ENCODE measurements at places on chromosomes 7 and 10. TPM values are rescaled to one million over a fixed set of nuclear protein-coding genes. Genes with fewer than 3 reads are reported as not detected.
A peak's percentile ranks its signal among the peaks of the same experiment; 100 is the strongest.

GRCh38 chr10:72719941-72720592 lies 28.1 kb downstream of the MCU start:
- peaks cover 8% of the 10 kb centered on the region for H3K36me3 ChIP-seq
- DNase-seq = peak; percentile 19
- peaks cover 9% of the 10 kb centered on the region for H3K4me1 ChIP-seq
- H3K27ac ChIP-seq = no peak overlapping the region
- no peak overlapping the region for H3K4me3 ChIP-seq

DNA sequence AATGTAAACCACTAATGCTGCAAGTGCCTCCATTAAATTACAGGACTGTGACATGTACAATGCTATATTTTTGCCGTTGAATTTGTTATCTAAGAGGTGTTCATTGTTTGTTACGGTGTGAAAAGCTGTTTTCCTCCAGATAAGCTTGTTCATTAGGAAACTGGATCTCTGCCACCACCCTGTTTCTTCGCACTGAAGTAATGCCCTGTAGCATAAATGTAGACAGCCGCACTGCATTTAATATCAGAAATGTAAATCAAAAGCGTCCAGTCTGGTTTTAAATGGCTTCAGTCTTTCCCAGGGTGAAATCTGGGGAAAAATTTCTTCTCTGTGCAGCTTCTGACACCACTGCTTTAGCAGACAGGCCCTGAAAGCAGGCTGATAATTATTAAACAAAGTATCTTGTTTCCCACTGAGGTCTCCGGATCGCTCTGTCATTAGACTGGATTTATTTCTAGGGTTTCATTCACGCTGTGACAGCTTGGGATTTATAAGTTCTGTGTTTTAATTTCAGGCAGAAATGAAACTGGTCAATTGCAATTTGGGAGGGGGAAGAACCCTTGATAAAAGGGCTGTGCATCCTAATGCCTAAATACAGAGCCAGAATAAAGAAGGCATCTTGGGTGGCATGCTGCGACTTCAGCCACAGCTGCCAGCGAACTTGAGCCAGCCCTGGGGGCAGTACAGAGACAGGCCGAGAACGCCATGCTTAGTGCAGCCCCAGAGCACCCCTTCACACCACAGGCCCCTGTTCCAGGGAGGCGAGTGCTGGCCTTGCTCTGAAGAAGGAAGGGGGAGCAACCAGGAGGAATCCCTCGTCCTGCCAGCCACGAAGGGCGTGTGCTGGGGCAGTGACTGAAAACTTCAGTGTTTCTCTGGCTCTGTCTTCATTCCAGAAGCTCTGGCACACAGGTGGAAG lies 547.7 kb upstream of the GALNT17 start:
- H3K27ac ChIP-seq = no peak overlapping the region
- H3K4me1 ChIP-seq = no peaks in the 10 kb centered on the region
- DNase-seq = no peak
- no peaks in the 10 kb centered on the region for H3K27me3 ChIP-seq

DNA sequence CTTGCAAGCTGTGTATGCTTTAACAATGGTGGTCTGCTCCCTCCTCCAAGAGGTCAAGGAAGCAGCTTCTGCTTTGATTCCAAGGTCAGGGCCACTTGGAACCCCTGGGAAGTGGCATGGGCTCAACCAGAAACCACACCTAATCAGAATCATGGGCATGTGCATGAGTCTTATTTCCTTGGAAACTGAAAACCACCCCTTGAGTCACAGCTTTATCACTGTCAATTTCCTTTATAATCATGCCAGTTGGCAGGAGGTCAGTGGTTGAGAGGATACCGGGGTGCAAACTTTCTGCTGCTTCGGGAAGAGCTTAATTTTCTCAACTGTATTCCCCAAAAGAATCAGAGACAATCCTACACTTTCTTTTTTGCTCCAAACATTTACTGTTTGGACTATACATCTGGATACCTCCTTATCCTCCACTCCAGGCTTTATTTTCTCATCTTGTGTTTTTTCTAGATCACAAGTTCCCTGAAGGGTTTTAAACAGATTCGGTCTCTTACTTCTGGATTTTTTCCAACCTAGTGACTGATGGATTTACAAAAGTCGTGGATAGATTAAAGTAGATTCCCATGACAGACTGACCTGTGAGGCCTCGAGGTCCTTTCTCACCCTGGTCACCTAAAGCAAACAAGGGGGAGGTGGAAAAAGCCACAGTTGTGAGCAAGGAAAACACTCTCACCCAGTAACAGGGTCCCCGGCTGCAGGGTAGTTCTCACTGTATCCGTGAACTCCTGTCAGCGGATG lies 36.0 kb downstream of the COL17A1 start:
- H3K36me3 ChIP-seq = peaks cover 95% of the 10 kb centered on the region
- H3K27ac ChIP-seq = no peak overlapping the region
- peak; percentile 79 for DNase-seq
- H3K4me3 ChIP-seq = no peak overlapping the region

Gene ZP3
- total RNA-seq = 5.6 TPM

DNA sequence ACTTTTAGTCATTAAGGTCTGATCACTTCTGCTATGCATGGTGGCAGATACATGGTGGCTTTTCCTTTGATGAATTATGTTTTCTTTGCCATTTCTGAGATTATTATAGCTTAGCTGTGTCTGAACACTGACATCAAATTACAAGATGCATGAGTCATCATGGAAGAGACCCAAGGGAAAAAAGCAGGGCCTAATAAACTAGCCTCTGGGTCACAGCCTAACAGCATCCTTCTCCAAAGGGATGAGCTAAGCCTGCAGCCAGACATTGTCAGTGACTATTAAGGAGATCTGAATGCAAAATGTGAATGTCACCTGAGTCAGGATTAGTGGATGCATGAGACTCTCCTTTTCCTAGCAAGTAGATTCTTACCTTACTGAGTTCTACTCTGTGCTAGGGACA lies 19.1 kb upstream of the OGDHL start:
- H3K4me3 ChIP-seq = no peak overlapping the region
- no peaks in the 10 kb centered on the region for H3K36me3 ChIP-seq
- H3K27ac ChIP-seq = no peak overlapping the region
- DNase-seq = peak; percentile 12
- H3K27me3 ChIP-seq = peaks cover 43% of the 10 kb centered on the region

Gene CPED1
- total RNA-seq = not detected

DNA sequence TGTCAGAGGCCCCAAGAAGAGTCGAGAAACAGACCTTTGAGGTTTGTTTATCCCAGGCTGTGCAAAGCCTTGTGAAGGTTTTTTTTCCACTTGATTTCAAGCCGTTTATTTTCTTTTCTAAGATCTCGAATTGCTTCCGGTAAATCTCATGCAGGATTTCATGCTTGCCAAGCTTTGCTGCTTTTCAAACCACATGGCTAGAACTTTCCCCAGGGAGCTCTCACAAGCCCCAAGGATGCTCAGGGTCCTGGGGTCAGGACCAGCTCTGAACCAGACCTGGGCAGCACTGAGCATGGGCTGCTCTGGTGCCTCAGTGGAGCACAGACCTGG lies 48.0 kb upstream of the AQP1 start:
- no peaks in the 10 kb centered on the region for H3K4me1 ChIP-seq
- H3K4me3 ChIP-seq = no peak overlapping the region
- H3K36me3 ChIP-seq = peaks cover 6% of the 10 kb centered on the region
- DNase-seq = no peak

Gene IFIT2
- 0.58 TPM for total RNA-seq

Gene NACAD
- total RNA-seq = not detected

Gene CLCN1
- total RNA-seq = not detected

GRCh38 chr7:76343294-76343930 lies 15.4 kb downstream of the YWHAG start:
- no peak for DNase-seq
- peaks cover 82% of the 10 kb centered on the region for H3K36me3 ChIP-seq
- no peak overlapping the region for H3K4me3 ChIP-seq
- peaks cover 60% of the 10 kb centered on the region for H3K4me1 ChIP-seq
- no peaks in the 10 kb centered on the region for H3K27me3 ChIP-seq

Gene CHST3
- total RNA-seq = 29.3 TPM

Gene TMEM270
- not detected for total RNA-seq

DNA sequence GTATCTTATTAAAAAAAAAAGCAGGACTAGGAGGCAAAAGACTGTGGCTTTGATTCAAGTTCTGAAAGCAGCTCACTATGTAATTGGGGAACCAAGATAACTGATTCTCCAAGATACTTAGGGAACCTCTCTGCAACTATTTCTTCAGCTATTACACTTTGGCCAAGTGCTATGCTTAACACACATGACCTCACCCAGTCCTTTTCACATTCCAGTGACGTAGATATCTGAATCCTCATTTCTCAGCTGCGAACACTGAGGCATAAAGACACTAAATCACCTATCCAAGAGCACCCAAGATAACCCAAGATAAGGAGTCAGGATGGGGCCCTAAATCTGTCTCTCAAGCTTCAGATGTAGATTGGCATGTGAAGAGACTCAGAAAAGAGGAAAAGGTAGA lies 133.6 kb downstream of the GLI3 start:
- H3K36me3 ChIP-seq = peaks cover 16% of the 10 kb centered on the region
- H3K4me3 ChIP-seq = no peak overlapping the region
- H3K27me3 ChIP-seq = no peaks in the 10 kb centered on the region
- no peak overlapping the region for H3K27ac ChIP-seq
- no peak for DNase-seq

DNA sequence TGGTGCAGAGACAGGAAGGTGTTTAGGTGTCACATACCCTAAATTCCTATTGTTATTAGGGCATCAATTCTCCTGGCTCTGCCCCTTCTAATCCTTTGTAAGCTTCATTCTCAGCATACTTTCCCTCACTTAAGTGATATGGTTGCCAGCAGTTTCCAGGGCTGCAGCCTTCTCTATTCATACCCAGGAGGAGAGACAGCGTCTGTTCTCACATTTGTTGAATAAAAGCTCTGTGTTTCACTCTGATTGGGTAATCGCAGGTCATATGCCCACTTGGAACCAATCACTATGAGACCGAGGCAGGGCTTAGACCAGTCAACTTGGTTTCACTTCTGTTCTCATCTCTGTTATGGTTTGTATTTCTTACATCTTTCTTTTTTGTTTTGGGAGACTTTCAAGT lies 109.6 kb upstream of the MTPN start:
- H3K27me3 ChIP-seq = peaks cover 27% of the 10 kb centered on the region
- H3K27ac ChIP-seq = no peak overlapping the region
- peak; percentile 79 for DNase-seq

Gene BMPR1A
- total RNA-seq = 27.3 TPM

- H3K27me3 ChIP-seq = no peaks in the 10 kb centered on the region
- no peak overlapping the region for H3K4me3 ChIP-seq
- peak; percentile 82 for DNase-seq
- no peak overlapping the region for H3K27ac ChIP-seq
These were observed 13.6 kb downstream of the SNX10 start for GRCh38 chr7:26305090-26305868.

Gene ERVW-1
- not detected for total RNA-seq

- peaks cover 5% of the 10 kb centered on the region for H3K27me3 ChIP-seq
- no peak for DNase-seq
- H3K4me1 ChIP-seq = no peaks in the 10 kb centered on the region
- no peak overlapping the region for H3K27ac ChIP-seq
- no peaks in the 10 kb centered on the region for H3K36me3 ChIP-seq
These were observed 682.8 kb downstream of the MAGI2 start for GRCh38 chr7:78770422-78771410.

Gene EBF3
- total RNA-seq = not detected

- peak; percentile 46 for DNase-seq
- H3K27me3 ChIP-seq = no peaks in the 10 kb centered on the region
- H3K4me1 ChIP-seq = peaks cover 18% of the 10 kb centered on the region
- no peaks in the 10 kb centered on the region for H3K36me3 ChIP-seq
These were observed 8.8 kb downstream of the INPP5F start for GRCh38 chr10:119734396-119735332.

Gene AS3MT
- total RNA-seq = 0.25 TPM

DNA sequence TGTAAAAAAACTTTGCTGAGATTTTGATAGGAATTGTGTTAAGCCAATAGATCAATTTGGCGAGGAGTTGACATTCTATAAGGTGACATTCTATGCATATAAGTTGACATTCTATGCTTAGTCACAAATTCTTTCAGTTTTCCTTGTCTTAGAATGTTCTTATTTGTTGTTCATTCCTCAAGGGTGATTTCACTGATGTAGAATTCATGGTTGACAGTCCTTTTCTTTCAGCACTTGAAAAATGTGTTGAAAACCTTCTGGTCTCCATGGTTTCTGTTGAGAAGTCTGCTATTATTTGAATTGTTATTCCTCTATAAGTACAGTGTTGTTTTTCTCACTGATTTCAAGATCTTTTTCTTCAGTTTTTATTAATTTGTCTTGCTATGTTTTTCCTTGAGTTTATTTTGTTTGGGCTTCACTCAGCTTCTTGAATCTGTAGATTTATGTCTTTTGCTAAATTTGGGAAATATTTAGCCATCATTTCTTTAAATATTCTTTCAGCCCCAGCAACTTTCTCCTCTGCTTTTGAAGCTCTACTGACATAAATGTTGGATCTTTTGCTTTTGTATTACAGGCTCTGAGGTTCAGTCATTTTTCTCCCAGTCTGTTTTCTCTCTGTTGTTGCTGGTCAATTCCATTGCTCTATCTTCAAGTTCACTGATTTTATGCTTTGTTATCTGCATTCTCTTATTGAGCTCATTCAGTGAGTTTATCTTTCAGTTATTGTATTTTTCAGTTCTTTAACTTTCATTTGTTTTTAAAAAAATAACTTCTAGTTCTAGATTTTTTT lies 154.9 kb downstream of the SDK1 start:
- H3K27me3 ChIP-seq = no peaks in the 10 kb centered on the region
- H3K4me3 ChIP-seq = no peak overlapping the region
- H3K4me1 ChIP-seq = no peaks in the 10 kb centered on the region
- DNase-seq = no peak
- no peak overlapping the region for H3K27ac ChIP-seq

GRCh38 chr10:13813550-13813949 lies 226.8 kb downstream of the PRPF18 start:
- H3K4me3 ChIP-seq = no peak overlapping the region
- no peak for DNase-seq
- no peaks in the 10 kb centered on the region for H3K27me3 ChIP-seq
- no peaks in the 10 kb centered on the region for H3K4me1 ChIP-seq
- H3K36me3 ChIP-seq = no peaks in the 10 kb centered on the region

Gene NKX2-3
- total RNA-seq = not detected

GRCh38 chr10:88927416-88927690 lies 25.2 kb downstream of the ACTA2 start:
- peaks cover 7% of the 10 kb centered on the region for H3K36me3 ChIP-seq
- peak overlapping the region; percentile 69 for H3K27ac ChIP-seq
- no peaks in the 10 kb centered on the region for H3K27me3 ChIP-seq
